ENCODE measurements at places on chromosomes 16 and 17.

- DNase-seq = peak; percentile 46
Measured at GRCh38 chr17:45261577-45262515, at the start of gene SPATA32. TSS of gene SPATA32 (minus strand) at chr17:45262094. CDS start at chr17:45262016, 78 bp downstream.

DNA sequence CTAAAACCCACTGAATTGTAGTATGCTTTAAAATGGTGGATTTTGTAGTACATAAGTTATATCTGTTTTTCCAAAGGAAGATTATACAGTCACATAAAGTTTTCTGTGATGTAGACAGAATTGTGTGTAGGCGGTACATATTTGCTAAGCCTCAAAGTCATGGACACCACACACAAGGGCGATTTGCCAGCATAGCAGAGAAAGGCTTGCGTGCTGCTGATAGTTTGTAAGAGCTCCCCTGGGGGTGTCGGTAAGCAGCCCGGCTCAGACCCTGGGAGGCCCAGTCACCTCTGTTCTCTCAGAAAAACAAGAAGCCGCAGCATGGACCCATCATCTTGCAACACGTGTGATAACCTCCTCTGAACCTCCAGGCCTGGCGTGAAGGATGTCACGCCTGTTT lies 38.3 kb upstream of the AKTIP start:
- DNase-seq = no peak

DNA sequence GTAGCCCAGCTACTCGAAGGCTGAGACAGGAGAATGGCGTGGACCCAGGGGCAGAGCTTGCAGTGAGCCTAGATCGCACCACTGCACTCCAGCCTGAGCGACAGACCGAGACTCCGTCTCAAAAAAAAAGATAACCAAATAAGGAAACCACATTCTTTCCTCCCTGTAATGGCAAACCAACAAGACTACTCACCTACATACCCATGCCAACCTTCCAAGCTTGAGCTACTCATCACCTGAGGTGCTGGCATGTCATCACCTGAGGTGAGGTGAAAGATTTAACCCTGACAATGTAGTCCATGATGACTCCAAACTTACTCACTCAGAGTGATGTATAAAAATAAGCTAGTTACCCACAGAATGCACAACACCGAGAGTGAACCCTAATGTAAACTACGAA lies 85.2 kb downstream of the SMG6 start:
- DNase-seq = no peak

DNA sequence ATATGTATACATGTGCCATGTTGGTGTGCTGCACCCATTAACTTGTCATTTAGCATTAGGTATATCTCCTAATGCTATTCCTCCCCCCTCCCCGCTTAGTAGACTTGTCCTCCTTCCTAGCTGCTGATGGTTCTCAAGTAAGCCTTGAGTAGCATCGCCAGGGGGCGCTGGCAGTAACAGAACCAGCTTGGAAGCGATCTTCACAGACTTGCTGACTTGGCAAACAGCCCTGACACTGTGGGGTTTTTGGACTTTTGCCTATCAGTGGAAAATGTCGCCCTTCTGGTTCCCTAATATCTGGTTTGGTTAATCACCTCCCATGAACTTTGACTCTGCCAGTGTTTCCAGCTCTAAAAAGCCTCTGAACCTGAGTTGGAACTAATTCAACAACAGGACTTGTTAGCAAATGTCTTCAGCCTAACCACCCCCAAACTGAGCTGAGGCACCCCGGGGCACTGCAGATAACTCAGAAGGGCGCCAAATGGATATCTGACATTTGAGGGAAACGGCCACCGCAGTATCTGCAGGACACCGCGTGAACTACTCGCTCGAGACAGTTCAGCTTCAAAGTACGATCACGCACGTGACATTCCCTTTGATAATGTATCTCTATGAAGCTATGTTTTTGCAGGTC lies 15.4 kb upstream of the SPATA32 start:
- DNase-seq = peak; percentile 75

GRCh38 chr17:76930107-76930506 lies 61.9 kb downstream of the MGAT5B start:
- DNase-seq = no peak

- no peak for DNase-seq
Measured at GRCh38 chr16:35746963-35747657, 2287.7 kb downstream of the TP53TG3F start.

GRCh38 chr16:272633-273546 lies 2.9 kb downstream of the RGS11 start:
- DNase-seq = no peak

DNA sequence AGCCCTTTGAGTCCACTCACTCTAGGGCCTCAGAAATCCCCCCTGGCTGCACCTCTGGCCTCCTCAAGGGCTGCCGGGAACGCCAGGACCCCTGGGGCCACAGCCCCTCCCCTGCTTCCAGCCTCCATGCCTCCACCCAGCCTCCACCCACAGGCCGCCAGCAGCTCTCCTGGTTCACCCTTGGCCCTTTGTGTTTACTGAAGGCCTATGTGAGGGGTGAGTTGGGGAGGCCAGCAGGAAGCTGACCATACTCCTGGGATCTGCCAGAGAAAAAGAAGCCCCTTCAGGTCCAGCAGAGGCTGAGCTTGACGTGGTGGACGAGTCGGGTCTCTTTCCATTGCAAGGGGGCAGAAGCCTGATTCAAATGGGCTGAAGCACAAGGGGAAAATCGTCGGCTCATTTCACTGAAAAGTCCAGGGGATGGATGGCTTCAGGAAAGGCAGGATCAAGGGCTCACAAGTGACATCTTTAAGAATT lies 18.3 kb upstream of the ATP2A3 start:
- DNase-seq = no peak

DNA sequence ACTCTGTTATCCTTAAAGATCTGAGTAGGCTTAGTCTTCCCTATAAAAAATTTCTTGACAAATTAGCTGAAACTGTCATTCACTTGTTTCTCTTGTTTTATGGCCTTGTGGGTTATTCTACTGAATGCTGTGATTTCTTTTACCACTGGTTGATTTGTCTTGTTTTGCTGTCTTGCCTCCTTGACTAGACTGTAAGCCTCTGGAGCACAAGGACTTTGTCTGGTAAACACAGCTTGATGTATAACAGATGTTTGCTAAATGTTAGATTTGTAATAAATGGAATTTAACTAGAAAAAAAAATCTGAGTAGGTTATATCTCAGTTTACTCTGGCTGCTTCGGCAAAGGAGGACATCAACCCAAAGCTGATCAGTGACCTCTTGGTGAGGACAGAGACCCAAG lies 21.6 kb downstream of the VAC14 start:
- no peak for DNase-seq

GRCh38 chr17:31572341-31572740 lies 180.9 kb downstream of the RAB11FIP4 start:
- DNase-seq = no peak

GRCh38 chr16:84920333-84920732 lies 91.0 kb downstream of the ZDHHC7 start:
- no peak for DNase-seq

- no peak for DNase-seq
Measured at GRCh38 chr16:52914428-52914827, 138.3 kb downstream of the CHD9NB start.

GRCh38 chr17:29103341-29103740 lies 60.4 kb downstream of the PIPOX start:
- no peak for DNase-seq

DNA sequence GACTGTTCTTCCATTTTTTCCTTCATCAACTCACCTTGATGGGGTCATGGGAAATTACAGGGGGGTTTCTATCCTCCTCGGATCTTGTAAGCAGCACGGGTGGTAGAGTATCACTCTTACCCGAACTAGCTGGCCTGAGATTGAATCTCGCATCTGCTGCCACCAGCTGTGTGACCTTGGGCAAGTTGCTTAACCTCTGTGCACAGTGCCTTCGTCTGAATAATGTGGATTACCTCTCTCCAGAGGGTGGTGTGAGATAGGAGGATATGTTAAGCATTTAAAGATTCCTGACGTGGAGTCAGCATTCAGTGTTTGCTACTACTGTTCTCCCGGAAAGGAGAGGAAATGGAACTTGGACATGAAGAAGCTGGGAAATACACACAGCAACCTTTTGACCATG lies 24.4 kb downstream of the LASP1 start:
- DNase-seq = no peak

DNA sequence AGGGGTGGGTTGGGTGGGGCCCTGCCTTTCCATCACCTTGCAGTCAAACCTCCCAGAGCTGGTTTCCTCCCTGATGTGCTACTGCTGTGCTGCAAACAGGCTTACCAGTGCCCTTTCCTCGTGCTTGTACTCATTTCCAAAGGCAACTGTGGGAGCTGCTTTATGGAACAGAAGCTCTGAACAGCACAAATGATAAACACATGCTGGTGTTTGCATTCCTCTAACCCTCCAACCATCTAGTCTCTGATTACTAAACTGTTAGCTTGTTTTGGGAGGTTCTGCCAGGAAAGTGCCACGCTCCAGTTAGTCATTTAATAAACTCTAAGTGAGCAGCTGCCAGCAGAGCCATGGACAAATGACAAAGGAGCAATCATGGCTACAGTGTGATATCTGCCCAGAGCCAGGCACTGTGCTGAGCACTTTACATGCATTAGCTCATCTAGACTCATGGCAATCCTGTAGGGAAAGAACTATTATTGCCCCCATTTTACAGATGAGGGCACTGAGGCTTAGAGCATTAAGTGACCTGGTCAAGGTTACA lies 110.4 kb downstream of the VAT1L start:
- no peak for DNase-seq

- DNase-seq = no peak
Measured at GRCh38 chr17:47188271-47188875, 722 bp downstream of the CDC27 start.

- no peak for DNase-seq
Measured at GRCh38 chr16:50261160-50261706, 5.1 kb upstream of the ADCY7 start.

- DNase-seq = no peak
Measured at GRCh38 chr17:67575325-67575724, 142.4 kb upstream of the NOL11 start.

GRCh38 chr17:56640116-56640515 lies 46.6 kb downstream of the NOG start:
- no peak for DNase-seq

- peak; percentile 73 for DNase-seq
Measured at GRCh38 chr17:82351713-82352488, 7.1 kb upstream of the TEX19 start.

- no peak for DNase-seq
Measured at GRCh38 chr16:729768-730665, 3.1 kb downstream of the HAGHL start.
